ENCODE measurements at places on chromosomes 7 and 10. TPM values are rescaled to one million over a fixed set of nuclear protein-coding genes. Genes with fewer than 3 reads are reported as not detected.

Gene MAP3K8
- total RNA-seq = 4.1 TPM

DNA sequence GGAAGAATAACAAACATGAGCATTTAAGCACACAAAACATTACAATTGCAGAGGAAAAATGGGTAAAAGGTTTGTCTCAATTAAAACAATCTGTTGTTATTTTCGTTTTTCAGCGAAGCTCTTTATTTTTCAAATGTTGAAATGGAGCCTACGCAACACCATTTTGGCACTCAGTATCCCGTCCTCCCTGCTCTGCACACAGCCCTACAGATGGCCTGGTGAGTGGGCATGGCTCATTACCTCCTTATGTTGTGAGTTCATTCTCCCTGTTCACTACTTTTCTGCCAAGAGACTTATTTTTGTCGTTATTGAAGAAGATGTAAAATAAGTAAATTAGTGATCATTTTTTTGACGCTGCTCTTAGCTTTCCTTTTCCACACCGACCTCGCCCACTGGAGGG is 167.8 kb upstream of the CXCL12 start:
- DNase-seq = no peak

DNA sequence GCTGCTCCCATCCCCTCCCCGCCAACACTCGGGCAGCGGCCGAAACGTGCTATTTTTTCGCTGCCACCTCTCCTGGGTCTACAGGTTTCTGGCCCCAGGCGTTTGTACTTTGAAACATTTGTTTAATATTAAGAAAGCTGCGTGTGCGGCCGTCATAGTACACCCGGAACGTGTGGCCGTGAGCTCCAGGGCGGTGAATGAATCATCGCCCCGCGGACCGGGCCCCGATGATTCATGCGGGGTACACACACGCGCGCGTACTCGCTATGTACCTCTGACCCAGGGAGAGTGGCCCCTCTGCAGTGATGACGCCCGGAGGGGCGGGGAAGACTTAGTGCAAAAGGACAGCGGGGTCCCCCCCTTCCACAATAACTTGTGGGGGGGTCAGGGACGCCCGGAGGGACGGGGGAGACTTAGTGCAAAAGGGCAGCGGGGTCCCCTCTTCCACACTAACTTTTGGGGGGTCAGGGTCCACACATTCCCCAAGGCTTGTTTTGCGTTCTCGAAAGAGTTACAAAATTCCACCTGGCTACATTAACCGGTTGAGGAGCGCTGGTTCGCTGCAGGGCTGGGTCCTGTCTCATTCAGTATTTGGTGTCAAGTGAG is 56.5 kb upstream of the PCGF5 start:
- DNase-seq = peak; percentile 49

GRCh38 chr10:121069061-121069850 is 218.1 kb downstream of the WDR11 start:
- no peak for DNase-seq

- no peak for DNase-seq
Measured at GRCh38 chr7:95389516-95389915, 6.7 kb downstream of the PON3 start.

DNA sequence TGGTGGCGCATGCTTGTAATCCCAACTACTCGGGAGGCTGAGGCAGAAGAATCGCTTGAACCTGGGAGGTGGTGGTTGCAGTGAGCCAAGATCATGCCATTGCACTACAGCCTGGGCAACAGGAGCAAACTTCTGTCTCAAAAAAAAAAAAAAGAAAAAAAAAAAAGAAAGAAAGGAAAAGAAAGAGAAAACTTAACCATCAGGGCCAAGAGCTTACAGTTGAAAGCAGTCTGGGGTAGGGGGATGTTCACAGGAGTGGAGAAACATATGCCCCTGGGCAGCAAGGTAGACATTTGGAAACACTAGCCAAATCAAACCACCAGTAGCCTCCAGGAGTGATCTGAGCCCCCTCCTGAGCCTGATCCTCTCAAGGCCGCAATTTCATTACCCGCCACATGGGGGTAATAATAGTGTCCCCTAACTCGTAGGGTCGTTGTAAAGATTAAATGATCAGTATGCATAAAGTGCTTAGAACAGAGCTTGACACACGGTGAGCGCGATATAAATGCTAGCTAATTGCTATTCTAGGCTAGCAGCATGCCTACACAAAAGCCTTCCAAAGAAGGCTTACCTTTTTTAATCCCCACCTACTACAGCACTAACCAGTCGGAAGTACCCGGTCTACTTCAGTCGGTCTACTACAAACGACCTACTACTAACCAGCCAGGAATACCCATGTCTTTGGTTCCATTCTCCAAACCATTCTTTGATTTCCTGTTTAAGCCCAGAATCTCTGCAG is 274.3 kb upstream of the NEBL start:
- DNase-seq = no peak

Measured in muscle of leg (tissue), 16 donors.